Stimulated activated CD4-positive, alpha-beta T cell treated with anti-CD3 and anti-CD28 coated beads, Interleukin-2, amount 100 ng/mL, for 48 hours (primary cell): ENCODE measurements at places on chromosomes 11 and 22.

- no peak for DNase-seq
Observed at GRCh38 chr11:20597154-20597679, 2.2 kb upstream of the SLC6A5 start.

DNA sequence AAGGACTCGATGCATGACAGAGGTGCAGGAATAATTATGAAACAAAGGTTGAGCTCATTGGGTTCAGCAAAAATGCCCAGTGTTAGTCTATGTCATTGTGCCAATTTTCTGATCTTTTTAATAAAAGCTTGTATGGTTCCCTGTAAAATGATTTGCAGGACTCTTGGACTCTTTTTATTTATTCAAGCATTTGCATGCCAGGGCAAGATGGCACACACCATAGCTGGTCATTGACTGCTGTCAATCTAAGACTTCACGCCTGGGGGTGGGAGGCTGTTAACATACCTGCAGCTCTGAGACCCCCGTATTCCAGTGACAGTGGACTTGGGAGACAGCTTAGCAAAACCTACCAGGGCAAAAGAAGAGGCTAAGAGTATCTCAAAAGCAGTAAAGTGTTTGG, 32.0 kb upstream of the ANO1 start:
- no peak for DNase-seq

GRCh38 chr22:42752912-42753311, 32.2 kb upstream of the A4GALT start:
- no peak for DNase-seq

DNA sequence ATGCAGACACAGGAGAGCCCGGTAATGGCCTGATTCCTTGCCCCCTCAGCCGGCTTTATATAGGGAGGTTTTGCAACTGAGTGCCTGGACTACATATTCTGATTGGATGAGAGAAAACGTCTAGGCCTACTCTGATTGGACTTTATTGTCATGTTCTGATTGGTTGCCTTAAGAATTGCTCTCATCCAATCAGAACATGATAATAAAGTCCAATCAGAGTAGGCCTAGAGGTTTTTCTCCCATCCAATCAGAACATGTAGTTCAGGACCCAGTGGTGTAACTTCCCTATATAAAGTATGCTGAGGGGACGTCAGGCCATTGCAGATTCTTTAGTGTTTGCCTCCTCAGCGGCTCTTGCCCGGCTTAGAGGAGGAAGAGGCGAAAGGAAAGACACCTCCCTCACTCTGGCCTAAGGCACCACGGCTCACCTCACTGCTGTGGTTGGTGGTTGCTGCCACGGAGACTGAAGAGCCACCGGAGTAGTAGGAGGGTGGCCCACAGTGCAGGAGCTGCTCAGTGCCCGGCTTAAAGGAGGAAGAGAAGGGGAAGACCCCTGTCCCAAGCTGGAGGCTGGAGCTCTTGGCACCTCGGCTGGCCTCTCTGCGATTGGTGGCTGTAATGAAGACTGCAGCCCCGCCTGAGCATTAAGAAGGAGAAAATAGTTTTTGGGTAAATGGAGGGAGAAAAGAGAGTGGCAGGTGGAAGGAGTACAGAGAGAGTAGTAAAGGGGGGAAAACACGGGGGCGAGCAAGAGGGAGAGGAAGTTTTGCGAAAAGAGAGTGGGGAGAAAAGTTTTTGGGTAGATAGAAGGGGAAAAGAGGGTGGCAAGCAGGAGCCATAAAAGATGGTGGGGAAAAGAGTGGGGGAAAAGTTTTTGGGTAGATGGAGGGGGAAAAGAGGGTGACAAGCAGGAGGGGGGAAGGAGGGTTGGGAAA, 116.7 kb upstream of the SERPIND1 start:
- no peak for DNase-seq

GRCh38 chr11:14793546-14793945, 98.5 kb downstream of the CYP2R1 start:
- DNase-seq: no peak

- no peak for DNase-seq
Observed at GRCh38 chr11:7514099-7514591, 346 bp downstream of the PPFIBP2 start.

DNA sequence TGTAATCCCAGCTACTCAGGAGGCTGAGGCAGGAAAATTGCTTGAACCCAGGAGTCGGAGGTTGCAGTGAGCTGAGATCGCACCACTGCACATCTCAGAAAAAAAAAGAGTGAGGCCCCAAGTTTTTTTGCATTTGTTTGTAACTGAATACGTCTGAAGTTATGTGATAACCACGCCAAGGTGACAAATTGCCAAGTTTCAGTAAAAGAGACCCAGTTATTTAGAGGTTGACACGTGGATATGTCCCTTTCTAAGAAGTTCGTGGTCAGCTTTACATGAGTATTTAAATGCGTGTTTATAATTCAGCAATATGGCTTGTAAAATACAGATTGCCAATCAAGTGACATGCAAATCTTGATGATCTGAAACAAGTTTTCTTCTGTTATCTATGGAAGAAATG, 8.0 kb downstream of the PPARA start:
- no peak for DNase-seq

DNA sequence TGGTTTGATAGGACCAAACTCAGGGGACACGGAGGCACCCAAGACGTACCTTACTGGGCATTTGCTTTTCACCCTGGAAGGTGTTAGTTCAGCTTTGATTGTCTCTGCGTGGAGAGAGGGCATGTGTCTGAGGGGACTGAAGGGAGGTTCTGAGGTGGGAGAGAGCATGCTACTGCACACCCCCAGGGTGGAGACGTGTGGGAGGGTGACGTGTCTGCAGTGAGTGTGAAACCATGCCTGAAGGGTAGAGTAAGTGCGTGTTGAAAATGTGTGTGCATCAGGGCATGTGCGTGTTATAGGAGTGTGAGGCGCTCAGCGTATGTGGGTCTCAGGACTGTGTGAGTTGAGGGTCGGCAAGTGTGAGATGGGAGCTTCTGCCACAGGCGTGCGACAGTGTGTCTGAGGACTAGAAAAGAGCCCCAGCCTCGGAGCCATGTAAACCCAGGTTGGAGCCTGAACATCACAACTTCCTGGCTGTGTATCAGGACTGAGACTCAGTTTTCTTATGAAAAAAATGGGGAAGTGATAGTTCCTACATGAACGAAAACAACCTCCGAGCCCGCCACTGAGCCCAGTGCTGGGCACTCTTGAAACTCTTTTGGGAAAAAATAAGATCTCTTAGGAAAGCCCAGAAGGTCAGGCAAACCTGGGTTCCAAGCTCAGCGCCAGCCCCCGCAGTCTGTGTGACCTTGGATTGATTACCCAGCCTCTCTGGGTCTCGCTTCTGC, 11.8 kb upstream of the KCNJ11 start:
- no peak for DNase-seq

DNA sequence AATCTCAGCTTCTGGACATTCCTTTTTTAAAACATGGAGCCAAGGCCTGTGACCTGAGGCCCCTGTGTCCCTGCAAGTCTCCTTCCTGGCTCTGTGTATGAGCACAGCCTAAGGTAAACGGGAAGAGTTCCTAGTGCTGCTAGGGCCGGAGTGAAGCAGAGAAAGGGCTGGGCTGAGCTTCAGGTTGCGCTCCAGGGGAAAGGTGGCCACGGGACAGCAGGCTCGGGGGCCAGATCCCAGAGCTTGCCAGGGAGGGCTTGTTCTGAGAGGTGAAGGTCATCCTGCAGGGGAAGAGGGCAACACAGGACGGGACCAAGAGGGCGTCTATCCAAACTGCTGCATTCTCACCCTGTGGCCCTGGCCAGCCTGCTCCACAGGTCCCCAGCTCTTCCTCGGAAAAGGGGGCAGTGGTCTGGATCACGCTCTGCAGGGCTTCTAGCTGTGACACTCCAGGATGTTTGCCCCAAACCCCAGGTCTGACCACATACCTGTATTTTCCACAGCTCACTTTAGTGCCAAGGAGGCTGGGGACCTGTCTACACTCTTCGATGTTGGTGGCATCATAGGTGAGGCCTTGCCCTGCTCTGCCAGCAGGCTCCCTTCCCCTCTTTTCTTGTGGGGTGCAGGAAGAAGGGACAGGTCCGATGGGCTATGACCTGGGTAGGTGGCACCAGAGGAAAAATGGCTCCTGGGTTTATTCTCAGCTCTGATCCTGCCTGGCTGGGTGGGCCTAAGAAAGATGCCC, 20.4 kb downstream of the SLC37A2 start:
- no peak for DNase-seq

DNA sequence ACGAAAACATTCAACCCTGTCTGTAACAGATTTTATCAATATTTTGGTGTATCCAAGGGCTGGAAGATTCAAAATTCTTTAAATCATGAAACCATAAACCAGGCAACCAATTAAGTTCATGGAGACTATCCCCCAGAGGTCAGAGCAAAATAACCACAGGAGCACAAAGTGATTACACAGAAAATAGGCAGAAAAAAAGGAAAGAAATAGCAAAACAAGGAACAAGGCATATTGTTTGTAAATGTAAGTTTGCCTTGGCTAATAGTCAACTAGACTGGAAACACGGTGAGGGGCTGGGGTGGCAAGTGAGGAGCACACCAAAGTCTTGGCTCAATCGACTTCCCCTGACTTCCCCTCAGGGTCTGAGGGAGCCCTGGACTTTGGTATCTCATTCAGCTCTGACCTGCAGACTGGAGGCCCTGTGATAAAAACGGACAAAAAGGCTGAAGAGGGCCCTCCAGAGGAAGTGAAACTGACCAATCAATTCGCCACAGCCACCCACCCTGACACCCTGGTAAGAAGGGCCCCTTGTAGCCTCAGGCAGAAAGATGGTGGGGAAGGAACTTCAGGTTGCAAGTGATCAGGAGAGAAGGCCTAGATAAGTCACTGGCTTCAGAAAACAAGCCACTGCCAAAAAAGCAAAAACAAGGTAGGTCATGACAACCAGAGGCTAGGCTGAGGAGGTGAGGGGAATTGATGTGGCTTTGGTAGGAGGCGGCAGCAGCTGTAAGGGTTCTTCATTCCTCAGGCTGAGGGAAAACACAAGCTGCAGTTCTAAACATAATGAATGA, 1.8 kb downstream of the SIK3 start:
- no peak for DNase-seq

GRCh38 chr11:63813563-63814382, 517 bp downstream of the SPINDOC start:
- DNase-seq: peak; percentile 23
